ENCODE measurements at places on chromosomes 7 and 10. TPM values are rescaled to one million over a fixed set of nuclear protein-coding genes. Genes with fewer than 3 reads are reported as not detected.

Gene CBLL1
- 22.4 TPM for total RNA-seq

Gene FAM25G
- total RNA-seq = not detected

Gene ARHGAP22
- total RNA-seq = 70.8 TPM

Gene FMC1
- total RNA-seq = 8.8 TPM

Gene GDF2
- not detected for total RNA-seq

Gene ARID5B
- 105 TPM for total RNA-seq

Gene NPSR1
- total RNA-seq = not detected

Gene COL17A1
- under 0.01 TPM for total RNA-seq

Gene ATOH7
- total RNA-seq = not detected

Data from smooth muscle cell of trachea (primary cell).